SW480 (cell line): ENCODE measurements at places on chromosomes 16 and 17.

DNA sequence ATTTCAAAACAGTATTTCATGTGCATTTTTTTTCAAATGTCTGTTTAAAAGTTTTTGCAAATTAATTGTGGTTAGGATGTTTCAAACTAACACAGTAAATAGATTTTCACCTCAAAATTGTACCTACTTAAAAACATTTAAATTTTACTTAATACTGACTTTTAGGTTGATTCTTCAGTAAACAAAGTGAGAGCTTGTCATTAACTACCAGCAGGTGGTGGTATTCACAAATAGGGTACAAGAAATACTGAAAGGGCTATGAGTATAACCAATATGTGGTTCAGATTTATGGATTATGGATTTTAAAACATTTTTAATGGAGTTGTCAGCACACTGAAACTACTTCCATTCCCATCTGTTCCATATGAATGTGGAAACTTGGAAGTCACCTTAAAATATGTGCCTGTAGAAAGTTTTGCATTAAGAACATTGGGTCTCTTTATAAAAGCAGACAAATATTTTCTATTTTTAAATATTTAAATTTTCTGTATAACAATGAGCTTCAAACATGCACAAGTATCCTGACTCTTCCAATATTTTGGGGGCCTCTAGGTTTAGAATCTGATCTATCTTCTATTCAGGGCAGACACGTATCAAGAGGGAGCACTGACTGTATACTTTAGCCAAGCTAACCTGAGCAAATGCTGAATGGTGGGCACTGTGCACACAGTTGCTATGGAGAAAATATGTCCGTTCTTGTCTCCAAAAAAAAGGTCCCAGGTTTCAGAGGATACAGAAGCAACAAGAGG, 155.6 kb downstream of the SNX11 start:
- DNase-seq: peak; percentile 52

- DNase-seq: no peak
Measured at GRCh38 chr17:29584452-29585079, 4.9 kb downstream of the GIT1 start.

- no peak for DNase-seq
Measured at GRCh38 chr17:64388961-64389565, 1.6 kb downstream of the PECAM1 start.

GRCh38 chr17:79666111-79666510, 55.3 kb upstream of the RBFOX3 start:
- DNase-seq: no peak

- no peak for DNase-seq
Measured at GRCh38 chr17:2841606-2842005, 45.4 kb downstream of the RAP1GAP2 start.

DNA sequence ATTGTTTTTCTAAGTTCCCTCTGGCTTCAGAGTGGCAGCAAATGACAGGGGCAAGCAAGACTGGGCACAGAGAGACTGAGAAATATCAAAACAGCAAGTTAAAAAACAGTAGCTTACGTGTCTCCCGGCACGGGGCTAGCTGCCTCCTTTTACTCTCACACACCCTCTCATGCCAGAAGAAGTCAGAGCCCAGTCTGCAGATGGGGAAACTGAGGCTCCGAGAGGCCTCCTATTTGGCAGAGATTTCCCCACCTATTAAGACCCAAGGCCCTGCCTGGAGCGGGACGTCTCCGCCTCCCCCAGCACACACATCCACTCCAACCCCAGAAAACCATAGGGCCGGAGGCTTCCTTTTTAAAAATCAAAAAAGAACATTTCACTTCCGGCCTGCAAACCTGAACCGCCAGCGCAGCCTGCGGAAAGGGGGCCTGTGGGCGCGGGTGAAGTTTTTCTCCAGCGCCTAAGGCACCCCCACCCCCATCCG, 832 bp downstream of the CARHSP1 start:
- DNase-seq: no peak

GRCh38 chr17:47882247-47882646, 13.8 kb upstream of the SP2 start:
- peak; percentile 40 for DNase-seq

- no peak for DNase-seq
Measured at GRCh38 chr17:6376931-6377361, 58.0 kb downstream of the AIPL1 start.

- no peak for DNase-seq
Measured at GRCh38 chr16:31452631-31453106, 6.6 kb upstream of the ARMC5 start.

GRCh38 chr17:74649909-74650308, 26.4 kb upstream of the CD300E start:
- DNase-seq: no peak

GRCh38 chr16:12535535-12536411, 267.9 kb downstream of the CPPED1 start:
- no peak for DNase-seq

DNA sequence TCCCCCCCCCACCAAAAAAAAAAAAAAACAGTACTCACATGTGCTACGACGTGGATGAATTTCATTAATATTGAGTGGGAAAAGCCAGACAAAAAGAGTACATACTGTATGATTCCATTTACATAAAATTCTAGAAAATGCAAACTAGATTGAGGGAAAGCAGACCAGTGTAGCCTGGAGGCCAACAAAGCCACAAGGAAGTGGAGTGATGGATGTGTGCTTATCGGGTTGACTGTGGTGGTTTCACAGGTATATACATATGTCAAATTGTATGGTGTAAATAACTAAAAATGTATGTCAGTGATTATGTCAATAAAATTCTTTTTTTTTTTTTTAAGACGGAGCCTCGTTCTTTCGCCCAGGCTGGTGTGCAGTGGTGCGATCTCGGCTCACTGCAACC, 1.9 kb upstream of the PLD6 start:
- DNase-seq: no peak

DNA sequence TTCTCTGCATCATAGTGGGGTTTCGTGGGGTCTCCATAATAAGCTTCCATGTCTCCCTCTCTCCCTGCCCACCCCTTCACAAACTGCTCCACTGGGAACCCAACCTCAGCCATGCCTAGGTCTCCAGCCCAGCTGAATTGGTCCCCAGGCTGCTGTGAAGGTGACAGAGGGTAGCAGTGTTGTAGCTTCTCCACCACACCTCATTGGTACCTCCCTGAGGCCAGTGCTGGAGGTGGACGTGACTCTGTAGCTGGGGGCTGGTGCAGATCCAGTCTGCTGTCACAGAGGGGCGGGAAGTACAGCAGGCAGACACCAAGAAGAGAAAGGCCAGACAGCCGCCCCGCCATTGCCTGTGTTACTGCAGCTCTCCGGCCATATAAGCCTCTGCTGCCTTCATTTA, 82.1 kb downstream of the OR1D5 start:
- DNase-seq: no peak

GRCh38 chr16:75114946-75115825, 1.4 kb downstream of the LDHD start:
- no peak for DNase-seq

GRCh38 chr17:50026837-50027171, 29.1 kb upstream of the ITGA3 start:
- DNase-seq: peak; percentile 75

DNA sequence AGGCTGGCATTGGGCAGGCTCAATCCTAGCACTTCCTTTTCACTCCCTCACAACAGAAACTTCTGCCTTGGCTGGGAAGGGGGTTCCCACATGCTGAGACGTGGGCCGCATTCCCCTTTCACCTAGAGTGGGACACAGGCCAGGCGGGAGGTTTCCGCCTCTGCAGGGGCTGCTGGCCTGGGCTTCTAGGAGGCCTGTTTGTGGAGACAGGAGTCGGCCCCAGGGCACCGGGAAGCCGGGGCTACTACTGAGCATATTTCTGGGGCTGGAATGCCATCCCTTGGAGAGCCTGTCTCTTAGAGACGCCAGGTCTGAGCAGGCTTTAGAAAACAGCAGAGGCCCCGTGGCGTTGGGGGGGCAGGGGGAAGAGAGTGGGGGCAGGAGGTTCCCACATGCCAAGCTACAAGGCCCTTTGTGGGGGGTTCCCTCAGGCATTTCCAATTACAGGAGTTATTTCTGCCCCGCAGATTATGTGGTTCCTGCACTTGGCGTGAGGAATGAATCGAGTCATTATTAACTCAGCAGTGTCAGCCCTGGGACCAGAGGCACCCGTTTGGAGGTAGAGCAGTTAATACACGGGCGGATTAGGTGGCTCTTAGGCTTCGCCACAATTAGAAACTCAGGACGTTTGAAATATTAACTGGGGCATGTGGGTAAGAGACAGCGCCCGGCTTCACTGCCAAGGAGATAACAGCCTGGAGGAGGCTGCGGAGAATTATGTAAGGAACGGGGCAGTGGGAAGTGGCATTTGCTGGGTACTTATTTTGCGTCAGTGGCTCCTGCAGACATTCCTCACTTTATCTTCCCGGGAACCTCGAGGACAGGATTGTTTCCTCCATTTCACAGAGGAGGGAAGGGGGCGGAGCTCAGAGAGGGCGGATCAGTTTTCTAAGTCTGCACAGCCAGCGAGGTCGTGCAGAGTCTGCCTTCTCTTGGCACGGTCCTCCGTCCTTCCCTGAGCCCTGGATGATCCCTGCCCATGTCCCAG, 162.5 kb downstream of the MAF start:
- no peak for DNase-seq

- DNase-seq: no peak
Measured at GRCh38 chr16:3192476-3193019, 4.5 kb downstream of the OR1F1 start.

- DNase-seq: no peak
Measured at GRCh38 chr16:57444711-57445110, 2.5 kb downstream of the CIAPIN1 start.

DNA sequence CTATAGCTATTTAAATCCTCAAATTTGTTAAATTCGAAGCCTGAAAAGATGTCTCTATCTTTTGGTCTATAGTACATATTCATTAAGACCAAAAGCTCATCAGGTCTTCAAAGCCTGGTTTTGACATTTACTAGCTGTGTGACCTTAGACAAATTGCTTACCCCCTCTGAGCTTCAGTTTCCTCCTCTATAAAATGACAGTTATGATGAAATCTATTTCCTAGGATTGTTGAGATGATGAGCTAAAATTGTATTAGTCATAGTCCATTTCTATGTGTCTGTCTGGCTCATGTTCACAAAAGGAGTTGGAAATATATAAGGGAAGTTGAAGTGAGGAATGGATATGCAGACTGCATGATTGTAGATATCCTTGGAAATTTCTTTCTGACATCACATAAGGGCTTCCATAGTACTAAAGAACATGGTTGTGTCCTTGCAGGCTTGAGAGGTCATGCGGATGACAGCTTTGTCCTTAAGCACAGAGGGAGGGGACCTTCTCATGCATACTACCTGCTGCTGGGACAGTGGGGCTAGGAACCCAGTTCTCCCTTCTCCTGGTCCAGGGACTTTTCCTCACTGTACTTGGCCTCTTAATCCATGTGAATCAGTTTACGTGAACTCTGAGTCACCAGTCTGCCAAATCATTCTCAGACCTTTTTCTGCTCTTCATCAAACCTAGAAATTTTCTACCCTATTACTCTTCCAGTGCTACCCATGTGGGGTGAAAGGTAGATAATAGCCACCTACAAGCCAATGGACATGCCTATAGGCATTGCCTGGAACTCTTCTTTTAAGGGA, 487.5 kb upstream of the SALL1 start:
- DNase-seq: no peak

GRCh38 chr16:82005027-82005830, 6.0 kb downstream of the SDR42E1 start:
- no peak for DNase-seq

DNA sequence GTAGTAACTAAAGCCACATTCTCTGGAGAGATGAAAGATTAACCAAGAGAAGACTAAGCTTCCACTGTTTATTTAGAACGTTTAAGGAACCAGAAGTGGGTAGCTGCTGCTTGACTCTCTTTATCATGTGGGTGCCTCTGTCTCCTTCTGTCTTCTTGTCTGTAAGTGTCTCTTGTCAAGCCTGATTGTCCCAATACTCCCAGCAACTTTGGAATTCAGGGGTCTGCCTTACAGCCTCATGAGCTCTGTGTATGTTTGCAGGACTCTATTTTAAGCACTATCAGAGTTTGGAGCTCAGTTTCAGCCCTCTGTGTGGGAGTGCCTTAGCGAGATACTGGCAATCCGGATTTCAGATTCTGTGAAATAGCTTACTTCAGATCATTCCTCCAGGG, 29.3 kb upstream of the SPACA3 start:
- no peak for DNase-seq

DNA sequence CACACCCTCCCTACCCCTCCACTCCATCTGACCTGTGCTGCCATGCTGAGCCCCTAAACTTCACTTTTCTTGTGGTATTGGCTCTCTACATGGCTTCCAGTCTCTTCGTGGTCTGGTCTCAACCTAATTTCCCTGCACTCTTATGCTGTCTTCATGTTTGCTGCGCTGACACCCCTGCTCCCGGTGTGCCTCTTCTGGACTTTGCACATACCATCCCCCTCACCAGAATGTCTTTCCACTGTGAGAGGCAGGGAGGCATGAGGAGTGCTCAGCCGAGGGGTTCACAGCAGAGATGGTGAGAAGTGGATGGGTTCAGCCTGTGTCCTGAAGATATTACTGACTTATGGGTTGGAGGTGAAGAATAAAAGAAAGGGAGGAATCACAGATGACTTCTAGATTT, 2.5 kb downstream of the TNFSF12 start:
- DNase-seq: no peak

GRCh38 chr17:68829211-68829610, 126.0 kb downstream of the ABCA8 start:
- DNase-seq: no peak

- no peak for DNase-seq
Measured at GRCh38 chr16:51237207-51237606, 86.1 kb upstream of the SALL1 start.

- peak; percentile 52 for DNase-seq
Measured at GRCh38 chr16:11297492-11298142, 16.5 kb upstream of the PRM1 start.

DNA sequence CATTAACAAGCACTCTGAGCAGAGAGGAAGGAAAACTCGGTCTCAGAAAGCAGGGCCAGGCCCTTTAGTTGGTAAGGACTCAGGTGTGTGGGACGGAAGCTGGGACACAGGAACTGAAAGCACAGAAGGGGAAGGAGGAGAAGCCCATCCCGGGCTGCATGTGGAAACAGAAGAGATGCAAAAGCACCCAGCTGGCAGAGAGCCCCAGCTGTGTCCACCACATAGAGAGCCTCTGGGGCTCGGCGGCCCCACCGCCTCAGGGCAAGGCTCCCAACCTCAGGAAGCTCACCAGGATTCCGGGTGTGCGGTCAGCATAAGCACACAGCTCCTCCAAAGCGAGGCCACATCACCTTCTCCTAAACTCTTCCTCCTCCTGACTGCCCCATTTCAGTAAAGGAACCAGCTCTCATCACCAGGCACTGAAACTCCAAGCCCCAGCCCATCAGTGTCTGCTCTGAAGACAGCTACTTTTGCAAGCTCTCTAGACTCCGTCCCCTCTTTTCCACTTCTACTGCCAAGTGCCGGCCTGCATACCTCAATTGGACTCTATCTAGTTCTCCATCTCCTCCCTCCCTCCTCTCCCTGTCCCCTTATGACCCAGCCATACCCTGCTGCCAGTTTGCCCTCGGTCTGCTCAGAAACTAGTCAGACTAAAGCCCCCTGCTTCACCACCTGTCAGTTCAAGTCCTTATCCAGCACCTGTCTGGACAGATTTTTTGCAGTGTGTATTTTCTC, 6.0 kb downstream of the ST3GAL2 start:
- no peak for DNase-seq
